ENCODE measurements at places on chromosomes 11 and 22.
A peak's percentile ranks its signal among the peaks of the same experiment; 100 is the strongest.

- DNase-seq, result no peak
Observed at GRCh38 chr11:67452141-67452952, at the start of gene GPR152. Gene GPR152 (minus strand): TSS chr11:67452729. CDS start chr11:67452724, 5 bp downstream.

- no peak for DNase-seq
Observed at GRCh38 chr11:45687836-45688235, 22.4 kb upstream of the CHST1 start.

- DNase-seq, result no peak
Observed at GRCh38 chr11:126879516-126879915, 121.1 kb downstream of the KIRREL3 start.

GRCh38 chr11:115598257-115598901, 94.2 kb upstream of the CADM1 start:
- no peak for DNase-seq

DNA sequence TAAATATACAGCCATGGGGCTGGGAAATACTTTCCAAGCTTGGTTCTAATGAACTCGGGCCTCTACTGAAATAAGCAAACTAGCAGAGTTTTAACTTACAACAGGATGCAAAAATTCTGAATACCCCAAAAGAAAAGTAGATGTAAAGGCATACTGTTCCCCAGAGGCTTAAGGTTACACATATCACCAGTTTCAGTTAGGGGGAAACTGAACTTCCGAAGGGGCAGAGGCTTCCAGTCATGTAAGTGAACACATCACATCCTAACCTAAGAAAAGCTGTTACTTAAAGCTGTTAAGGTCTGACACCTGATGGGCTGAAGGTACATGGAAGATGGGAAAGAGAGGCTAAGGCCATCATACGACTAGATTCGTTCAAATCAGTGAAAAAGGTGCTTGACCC, 2.3 kb downstream of the GAB2 start:
- DNase-seq, result no peak

DNA sequence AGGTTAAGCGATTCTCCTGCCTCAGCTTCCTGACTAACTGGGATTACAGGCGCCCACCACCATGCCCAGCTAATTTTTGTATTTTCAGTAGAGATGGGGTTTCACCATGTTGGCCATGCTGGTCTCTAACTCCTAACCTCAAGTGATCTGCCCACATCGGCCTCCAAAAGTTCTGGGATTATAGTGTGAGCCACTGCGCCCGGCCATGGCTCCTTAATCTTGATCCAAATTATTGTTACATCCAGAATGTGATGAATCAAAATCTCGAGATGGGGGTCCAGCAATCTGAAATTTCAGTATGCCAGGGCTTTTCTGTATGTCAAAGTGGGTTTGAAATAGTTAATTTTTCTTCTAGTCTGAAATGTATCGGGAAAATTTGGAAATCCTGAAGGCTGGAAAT, 3.7 kb downstream of the RPL27A start:
- DNase-seq, result no peak

GRCh38 chr11:59088162-59088561, 2.1 kb downstream of the GLYATL1B start:
- no peak for DNase-seq

- DNase-seq, result no peak
Observed at GRCh38 chr11:118001494-118001971, 15.3 kb downstream of the IL10RA start.

- peak; percentile 72 for DNase-seq
Observed at GRCh38 chr11:73404048-73404447, 27.8 kb downstream of the RELT start.

DNA sequence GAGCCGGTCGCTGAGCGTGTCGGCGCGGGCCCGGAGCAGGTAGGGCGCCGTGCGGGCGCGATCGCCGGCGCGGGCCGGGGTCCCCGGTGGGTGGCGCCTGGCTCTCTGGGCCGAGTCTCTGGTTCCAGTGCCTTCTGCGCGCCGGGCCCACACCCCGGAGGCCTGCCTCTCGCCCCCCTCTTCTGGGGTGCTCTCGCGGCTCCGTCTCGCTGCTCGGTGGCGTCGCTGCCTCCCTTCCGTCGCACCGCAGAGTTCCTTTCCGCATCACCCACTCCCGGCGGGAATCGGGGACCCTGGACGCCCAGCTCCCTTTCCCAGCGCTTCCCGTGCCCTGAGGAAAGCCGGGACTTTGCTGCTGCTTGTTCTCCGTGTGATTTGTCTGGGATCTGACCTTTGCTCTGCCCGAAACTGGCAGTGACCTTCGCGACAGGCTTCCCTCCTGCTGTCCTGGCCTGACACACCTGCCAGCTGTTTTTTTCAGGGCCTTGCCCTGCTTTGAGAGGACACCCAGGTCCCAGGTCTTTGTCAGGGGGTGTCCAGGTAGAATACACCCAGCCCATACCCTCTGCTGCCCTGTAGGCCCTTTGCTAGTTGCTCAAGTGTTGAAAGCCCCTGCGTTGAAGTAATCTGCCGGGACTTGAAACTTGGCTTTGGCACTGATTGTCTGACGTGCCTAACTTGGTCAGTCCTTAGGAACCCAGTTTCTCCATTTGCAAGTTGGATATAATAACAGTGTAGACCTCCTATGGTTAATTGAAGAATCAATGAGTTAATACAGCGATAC, 711 bp downstream of the FDX1 start:
- peak; percentile 50 for DNase-seq

DNA sequence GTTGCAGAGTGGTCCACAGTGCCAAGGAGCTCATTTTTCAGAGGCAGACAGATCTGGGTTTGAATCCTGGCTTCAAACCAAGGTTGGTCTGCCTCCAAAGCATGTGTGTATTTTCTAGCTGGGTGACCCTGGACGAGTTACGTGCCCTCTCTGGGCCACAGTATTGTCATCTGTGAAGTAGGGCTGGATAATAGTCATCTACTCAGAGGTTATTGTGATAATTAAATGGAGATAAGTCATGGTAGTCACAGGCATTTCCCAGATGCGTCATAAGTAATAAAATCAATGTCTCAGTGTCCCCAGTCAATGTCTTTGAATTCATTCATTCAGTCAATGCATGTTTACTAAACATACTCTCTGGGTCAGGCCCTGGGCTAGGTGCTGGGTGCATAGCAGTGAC, 8.6 kb downstream of the OMP start:
- DNase-seq, result no peak

GRCh38 chr11:1302041-1302460, 7.4 kb downstream of the TOLLIP start:
- no peak for DNase-seq

DNA sequence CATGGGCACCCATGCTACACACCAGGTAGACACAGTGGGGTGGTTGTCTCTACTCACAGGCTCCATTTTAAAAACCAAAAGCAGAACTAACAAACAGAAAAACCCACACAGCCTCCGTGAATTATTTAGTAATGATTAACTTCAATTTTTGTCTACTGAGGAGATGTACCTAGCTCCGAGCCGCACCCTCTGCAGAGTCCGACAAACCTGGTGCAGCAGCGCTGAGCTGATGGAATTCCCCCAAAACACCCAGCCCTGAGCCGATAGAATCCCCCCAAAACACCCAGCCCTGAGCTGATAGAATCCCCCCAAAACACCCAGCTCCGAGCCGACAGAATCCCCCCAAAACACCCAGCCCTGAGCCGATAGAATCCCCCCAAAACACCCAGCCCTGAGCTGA, 927.0 kb downstream of the BRD1 start:
- DNase-seq, result no peak

- no peak for DNase-seq
Observed at GRCh38 chr22:48393041-48393370, 1434.7 kb downstream of the BRD1 start.

GRCh38 chr11:95790933-95791708, 823 bp downstream of the CEP57 start:
- peak; percentile 71 for DNase-seq

DNA sequence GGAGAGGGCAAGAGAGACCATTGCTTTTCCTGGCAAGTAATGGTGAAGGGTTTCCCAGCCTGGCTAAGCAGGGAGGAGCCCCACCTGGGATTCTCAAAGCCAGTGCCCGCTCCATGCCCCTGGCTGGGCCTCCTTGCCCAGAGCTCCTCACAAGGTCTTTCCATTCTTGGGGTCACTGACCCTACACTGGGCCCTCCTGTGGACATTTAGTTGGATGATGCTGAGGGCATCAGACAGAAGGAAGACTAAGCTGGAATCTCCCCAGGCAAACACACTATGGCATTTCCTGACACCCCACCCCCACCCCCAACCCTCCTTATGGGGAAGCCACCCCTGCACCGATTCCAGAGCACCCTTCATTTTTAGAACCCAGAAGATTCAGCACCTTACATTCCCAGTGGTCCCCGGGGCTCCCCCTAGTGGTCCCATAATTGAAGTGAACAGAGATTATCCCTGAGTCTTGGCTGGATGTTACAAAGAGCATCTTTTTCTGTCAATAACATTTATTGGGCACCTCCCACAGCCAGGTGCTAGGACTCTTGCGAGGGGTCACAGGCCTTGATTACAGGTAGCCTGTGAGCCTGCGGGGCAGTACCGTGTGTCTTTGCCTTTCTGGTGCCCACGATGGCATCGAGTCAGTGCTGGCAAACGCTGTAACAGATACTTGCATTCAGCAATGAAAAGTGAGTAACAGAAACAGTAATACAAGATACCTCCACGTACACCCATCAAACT, 548.5 kb downstream of the BUD13 start:
- peak; percentile 38 for DNase-seq
